Activated CD4-positive, alpha-beta T cell treated with anti-CD3 and anti-CD28 coated beads, Interleukin-2, amount 10 ng/mL, durations not matched to agents 24 days and 14 days (primary cell): ENCODE measurements at places on chromosomes 1 and 21.

GRCh38 chr1:82090104-82090503, 289.4 kb downstream of the ADGRL2 start:
- no peaks in the 10 kb centered on the region for H3K36me3 ChIP-seq
- H3K27me3 ChIP-seq = peaks cover 2% of the 10 kb centered on the region
- H3K4me1 ChIP-seq = no peaks in the 10 kb centered on the region
- DNase-seq = no peak

- DNase-seq = no peak
- no peaks in the 10 kb centered on the region for H3K27me3 ChIP-seq
- H3K27ac ChIP-seq = no peak overlapping the region
- H3K4me3 ChIP-seq = no peak overlapping the region
Measured at GRCh38 chr1:88943241-88943640, 49.2 kb downstream of the KYAT3 start.

DNA sequence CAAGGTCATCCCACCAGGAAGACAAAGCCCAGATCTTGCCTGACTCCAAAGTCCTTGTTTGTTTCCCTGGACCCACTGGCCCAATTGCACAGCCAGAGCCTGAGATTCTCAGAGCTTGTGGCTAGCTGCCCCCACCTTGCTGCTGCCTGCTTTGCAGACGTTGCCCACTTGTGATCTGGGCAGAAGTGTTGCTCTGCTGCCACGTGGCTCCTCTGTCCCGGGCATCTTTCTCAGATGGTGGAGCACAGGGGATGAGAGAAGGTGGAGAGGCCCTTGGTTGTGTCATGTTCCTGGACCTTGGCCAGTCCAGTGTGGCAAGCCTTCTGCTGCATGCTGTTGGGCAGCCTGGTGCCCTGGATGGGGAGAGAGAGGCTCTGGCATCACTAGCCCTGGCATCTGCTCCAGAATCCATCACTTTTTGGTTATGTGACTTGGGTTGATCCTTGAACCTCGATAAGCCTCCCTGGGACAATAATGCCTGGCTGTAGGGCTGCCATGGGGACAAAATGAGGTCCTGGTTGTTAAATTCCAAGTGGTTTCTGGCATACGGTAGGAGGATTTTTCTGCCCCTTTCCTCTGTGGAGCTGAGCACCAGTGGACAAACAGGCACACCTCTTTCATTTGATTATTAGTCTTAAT, 1.5 kb upstream of the NR0B2 start:
- no peak overlapping the region for H3K4me3 ChIP-seq
- no peak overlapping the region for H3K27ac ChIP-seq
- peaks cover 1% of the 10 kb centered on the region for H3K4me1 ChIP-seq
- DNase-seq = no peak
- H3K36me3 ChIP-seq = no peaks in the 10 kb centered on the region

DNA sequence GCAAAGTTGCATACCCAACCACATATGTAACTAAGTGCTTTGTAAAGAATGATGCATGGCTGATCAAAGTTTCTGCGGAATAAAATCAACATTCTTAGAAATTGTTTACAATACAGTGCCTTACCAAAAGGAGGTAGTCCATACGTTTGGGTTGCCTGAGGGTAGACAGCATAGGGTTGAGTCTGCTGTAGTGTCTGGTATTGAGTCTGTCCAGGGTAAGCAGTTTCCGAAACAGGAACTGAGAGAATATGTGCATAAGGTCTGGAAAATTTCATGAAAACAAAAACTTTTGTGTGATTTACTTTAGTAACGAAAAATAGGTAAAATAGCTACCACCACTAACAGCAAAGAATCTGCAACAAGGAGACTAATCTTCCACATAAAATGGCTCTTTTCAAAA, 53.0 kb downstream of the EYA3 start:
- no peaks in the 10 kb centered on the region for H3K27me3 ChIP-seq
- H3K4me3 ChIP-seq = no peak overlapping the region
- DNase-seq = no peak
- H3K36me3 ChIP-seq = peaks cover 24% of the 10 kb centered on the region
- H3K4me1 ChIP-seq = peaks cover 4% of the 10 kb centered on the region

GRCh38 chr1:236063919-236064673, 794 bp downstream of the NID1 start:
- H3K27ac ChIP-seq = no peak overlapping the region
- H3K4me1 ChIP-seq = peaks cover 24% of the 10 kb centered on the region
- H3K4me3 ChIP-seq = peak overlapping the region; percentile 62

DNA sequence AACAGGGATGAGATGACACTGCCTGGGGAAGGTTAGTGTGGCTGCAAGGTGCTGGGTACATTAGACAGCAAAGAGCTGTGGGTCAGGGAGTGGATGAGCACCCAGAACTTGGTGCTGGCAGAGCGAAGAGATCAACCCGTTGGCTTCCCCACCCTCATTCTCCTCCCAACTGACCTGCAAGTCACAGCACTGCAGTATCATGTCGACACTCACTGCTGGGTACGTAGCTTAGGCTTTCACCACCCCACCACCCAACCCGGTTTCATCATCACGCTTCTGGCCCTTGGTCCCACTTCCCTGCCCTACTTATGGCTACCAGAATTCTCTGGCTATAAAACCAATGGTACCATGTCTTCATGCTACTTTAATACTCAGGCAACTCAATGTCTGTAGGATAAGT, 73.6 kb upstream of the LYST start:
- H3K36me3 ChIP-seq = no peaks in the 10 kb centered on the region
- H3K27ac ChIP-seq = no peak overlapping the region
- no peak for DNase-seq
- H3K4me1 ChIP-seq = peaks cover 43% of the 10 kb centered on the region

DNA sequence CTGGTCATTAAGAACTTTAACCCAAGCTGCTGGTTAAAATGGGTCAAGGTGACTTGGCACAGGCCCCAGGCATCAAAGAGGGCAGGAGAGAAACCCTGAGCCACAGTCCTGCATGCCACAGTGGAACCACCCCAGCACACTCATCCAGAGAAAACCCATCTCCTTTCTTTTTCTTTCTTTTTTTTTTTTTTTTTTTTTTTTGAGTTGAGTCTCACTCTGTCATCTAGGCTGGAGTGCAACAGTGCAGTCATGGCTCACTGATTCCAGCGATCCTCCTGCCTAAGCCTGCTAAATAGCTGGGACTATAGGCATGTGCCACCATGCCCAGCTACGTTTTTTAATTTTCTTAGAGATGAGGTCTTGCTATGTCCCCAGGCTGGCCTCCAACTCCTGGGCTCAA, 109.2 kb upstream of the RAB4A start:
- peaks cover 6% of the 10 kb centered on the region for H3K4me1 ChIP-seq
- no peak overlapping the region for H3K27ac ChIP-seq
- no peaks in the 10 kb centered on the region for H3K36me3 ChIP-seq
- no peak overlapping the region for H3K4me3 ChIP-seq

GRCh38 chr21:16304174-16305095, 574.7 kb downstream of the USP25 start:
- no peaks in the 10 kb centered on the region for H3K27me3 ChIP-seq
- DNase-seq = no peak
- no peak overlapping the region for H3K27ac ChIP-seq
- H3K4me3 ChIP-seq = no peak overlapping the region
- no peaks in the 10 kb centered on the region for H3K36me3 ChIP-seq

DNA sequence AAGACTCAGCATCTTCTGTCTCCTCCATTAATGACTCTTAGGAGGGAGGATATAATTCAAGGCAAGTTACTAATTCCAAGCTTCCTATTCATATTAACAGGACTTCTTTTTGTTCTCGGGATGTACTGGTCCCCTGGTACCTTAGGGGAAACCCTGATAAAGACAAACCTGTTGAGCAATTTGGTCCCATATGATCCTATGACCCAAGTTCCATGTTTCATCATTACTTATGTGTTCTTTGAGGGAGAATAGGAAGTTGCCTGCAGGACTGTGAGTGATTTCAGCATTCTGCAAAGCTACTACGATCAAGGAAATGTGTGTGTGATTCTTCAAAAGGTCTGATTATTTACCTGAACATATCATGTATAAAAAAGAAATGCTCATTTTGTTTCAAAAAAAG, 5.8 kb upstream of the FMO3 start:
- no peaks in the 10 kb centered on the region for H3K36me3 ChIP-seq
- H3K27me3 ChIP-seq = no peaks in the 10 kb centered on the region
- no peak overlapping the region for H3K27ac ChIP-seq
- no peaks in the 10 kb centered on the region for H3K4me1 ChIP-seq

GRCh38 chr1:28577738-28578536, 14.1 kb upstream of the RAB42 start:
- H3K27ac ChIP-seq = peak overlapping the region; percentile 72
- H3K4me1 ChIP-seq = peaks cover 27% of the 10 kb centered on the region
- peak overlapping the region; percentile 49 for H3K4me3 ChIP-seq
- peaks cover 65% of the 10 kb centered on the region for H3K36me3 ChIP-seq
- no peaks in the 10 kb centered on the region for H3K27me3 ChIP-seq

GRCh38 chr1:63877816-63878215, 104.0 kb downstream of the ROR1 start:
- H3K27me3 ChIP-seq = peaks cover 8% of the 10 kb centered on the region
- H3K36me3 ChIP-seq = no peaks in the 10 kb centered on the region
- DNase-seq = no peak

DNA sequence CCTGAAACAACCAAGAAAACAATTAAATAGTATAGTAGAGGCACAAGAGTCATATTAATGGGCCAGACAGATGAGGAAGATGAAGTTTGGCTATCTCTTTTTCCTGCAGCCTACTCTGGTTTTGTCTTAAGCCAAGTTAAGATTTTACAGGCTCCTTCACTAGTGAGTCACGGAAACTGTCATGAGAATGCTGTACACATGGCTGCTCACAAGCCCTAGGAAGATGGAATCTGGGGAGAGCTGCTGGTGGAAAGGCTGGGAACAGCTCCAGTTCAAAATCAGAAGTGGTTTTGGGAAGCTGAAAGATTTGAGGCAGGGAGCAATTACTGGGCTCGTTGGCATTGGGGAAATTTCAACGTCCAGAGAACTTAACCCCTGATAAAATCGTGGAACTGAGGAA, 46.4 kb upstream of the S1PR1 start:
- H3K36me3 ChIP-seq = peaks cover 4% of the 10 kb centered on the region
- no peak overlapping the region for H3K4me3 ChIP-seq
- H3K27me3 ChIP-seq = no peaks in the 10 kb centered on the region
- H3K4me1 ChIP-seq = peaks cover 25% of the 10 kb centered on the region

- peaks cover 56% of the 10 kb centered on the region for H3K4me1 ChIP-seq
- no peak overlapping the region for H3K4me3 ChIP-seq
- H3K36me3 ChIP-seq = peaks cover 71% of the 10 kb centered on the region
- H3K27ac ChIP-seq = no peak overlapping the region
Measured at GRCh38 chr21:14491269-14491681, 54.8 kb downstream of the SAMSN1 start.

DNA sequence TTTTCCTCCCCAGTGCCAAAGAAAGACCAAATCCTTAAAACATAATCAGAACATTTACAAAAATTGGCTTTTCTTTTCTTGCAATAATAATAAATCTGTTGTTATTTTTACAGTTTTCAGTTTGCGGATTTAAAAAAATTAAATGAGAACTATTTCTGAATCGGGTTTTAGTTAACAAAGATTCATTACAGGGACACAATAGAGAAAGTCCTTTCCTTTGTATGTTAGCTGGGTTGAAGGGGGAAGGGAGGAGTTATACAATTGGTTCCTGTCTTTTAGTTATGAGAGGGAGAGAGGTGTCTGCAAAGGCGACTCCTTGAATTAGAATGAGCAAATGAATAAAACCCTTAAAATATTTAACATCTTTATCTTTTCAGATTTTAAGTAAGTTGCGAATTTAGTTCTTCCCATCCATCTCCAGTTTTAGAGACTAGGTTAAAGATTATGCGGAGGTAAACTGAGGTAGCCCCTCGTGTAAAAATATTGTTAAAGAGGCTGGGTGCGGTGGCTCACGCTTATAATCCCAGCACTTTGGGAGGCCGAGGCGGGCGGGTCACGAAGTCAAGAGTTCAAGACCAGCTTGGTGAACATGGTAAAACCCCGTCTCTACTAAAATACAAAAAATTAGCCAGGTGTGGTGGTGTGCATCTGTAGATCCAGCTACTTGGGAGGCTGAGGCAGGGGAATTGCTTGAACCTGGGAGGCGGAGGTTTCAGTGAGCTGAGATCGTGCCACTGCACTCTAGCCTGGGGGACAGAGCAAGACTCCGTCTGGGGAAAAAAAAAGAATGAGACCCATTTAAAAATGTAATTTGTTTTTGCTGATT, 3.9 kb downstream of the SPEN start:
- H3K4me3 ChIP-seq = peak overlapping the region; percentile 53
- no peak for DNase-seq
- peaks cover 30% of the 10 kb centered on the region for H3K4me1 ChIP-seq
- peaks cover 18% of the 10 kb centered on the region for H3K36me3 ChIP-seq
- H3K27ac ChIP-seq = no peak overlapping the region
- H3K27me3 ChIP-seq = no peaks in the 10 kb centered on the region

DNA sequence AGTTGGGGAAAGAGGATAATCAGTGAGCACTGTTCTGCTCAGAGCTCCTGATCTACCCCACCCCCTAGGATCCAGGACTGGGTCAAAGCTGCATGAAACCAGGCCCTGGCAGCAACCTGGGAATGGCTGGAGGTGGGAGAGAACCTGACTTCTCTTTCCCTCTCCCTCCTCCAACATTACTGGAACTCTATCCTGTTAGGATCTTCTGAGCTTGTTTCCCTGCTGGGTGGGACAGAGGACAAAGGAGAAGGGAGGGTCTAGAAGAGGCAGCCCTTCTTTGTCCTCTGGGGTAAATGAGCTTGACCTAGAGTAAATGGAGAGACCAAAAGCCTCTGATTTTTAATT, 42.7 kb downstream of the YARS1 start:
- peaks cover 48% of the 10 kb centered on the region for H3K36me3 ChIP-seq
- peaks cover 16% of the 10 kb centered on the region for H3K4me1 ChIP-seq
- no peak overlapping the region for H3K4me3 ChIP-seq
- no peak overlapping the region for H3K27ac ChIP-seq

- DNase-seq = no peak
- no peak overlapping the region for H3K27ac ChIP-seq
- no peaks in the 10 kb centered on the region for H3K36me3 ChIP-seq
- H3K4me1 ChIP-seq = peaks cover 4% of the 10 kb centered on the region
- H3K27me3 ChIP-seq = no peaks in the 10 kb centered on the region
Measured at GRCh38 chr1:172288581-172288980, 131.9 kb upstream of the C1orf105 start.

DNA sequence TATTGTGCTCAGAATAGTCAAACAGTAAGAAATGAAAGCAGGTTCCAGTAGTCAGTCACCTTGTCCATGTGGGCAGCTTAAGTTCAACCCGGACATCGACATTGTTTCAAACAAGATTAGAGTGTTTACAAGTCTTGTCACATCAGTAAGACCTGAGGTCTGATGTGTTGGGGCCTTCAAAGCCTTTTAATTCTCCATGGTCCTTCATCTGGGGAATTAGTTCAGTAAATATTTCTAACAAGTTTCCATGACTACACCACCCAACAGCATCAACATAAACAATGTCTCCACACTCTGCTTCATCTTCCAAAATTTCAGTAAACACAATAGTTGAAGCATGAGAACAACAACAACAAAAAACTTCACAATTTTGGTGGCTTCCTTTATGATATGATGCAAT, 15.1 kb upstream of the ADORA1 start:
- H3K4me3 ChIP-seq = no peak overlapping the region
- peaks cover 39% of the 10 kb centered on the region for H3K27me3 ChIP-seq
- H3K36me3 ChIP-seq = no peaks in the 10 kb centered on the region
- DNase-seq = no peak
- no peak overlapping the region for H3K27ac ChIP-seq
- no peaks in the 10 kb centered on the region for H3K4me1 ChIP-seq
